ENCODE measurements at places on chromosomes 5 and 9. TPM values are rescaled to one million over a fixed set of nuclear protein-coding genes. Genes with fewer than 3 reads are reported as not detected.

The FIBCD1 gene
- 0.26 TPM for total RNA-seq

The NPR3 gene
- total RNA-seq, result not detected

The MEIKIN gene
- not detected for total RNA-seq

The NTRK2 gene
- 1.0 TPM for total RNA-seq

DNA sequence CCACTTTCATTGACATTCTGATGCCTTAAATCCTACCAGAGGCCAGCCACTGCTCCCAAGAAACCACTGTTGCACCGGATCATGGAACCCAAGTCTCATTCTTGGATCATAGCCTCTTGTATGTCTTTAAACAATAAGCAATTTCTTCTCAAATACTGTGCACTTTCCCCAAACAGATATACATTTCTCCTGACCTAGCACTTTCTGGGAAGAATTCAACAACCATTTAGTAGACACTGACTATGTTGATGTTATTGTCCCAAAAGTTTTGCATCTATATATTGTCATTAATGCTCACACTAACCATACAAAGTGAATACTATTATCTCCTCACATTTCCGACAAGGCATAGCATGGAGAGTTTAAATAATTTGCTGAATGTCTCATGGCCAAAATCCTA is 123.3 kb downstream of the GNAQ start:
- DNase-seq, result no peak

DNA sequence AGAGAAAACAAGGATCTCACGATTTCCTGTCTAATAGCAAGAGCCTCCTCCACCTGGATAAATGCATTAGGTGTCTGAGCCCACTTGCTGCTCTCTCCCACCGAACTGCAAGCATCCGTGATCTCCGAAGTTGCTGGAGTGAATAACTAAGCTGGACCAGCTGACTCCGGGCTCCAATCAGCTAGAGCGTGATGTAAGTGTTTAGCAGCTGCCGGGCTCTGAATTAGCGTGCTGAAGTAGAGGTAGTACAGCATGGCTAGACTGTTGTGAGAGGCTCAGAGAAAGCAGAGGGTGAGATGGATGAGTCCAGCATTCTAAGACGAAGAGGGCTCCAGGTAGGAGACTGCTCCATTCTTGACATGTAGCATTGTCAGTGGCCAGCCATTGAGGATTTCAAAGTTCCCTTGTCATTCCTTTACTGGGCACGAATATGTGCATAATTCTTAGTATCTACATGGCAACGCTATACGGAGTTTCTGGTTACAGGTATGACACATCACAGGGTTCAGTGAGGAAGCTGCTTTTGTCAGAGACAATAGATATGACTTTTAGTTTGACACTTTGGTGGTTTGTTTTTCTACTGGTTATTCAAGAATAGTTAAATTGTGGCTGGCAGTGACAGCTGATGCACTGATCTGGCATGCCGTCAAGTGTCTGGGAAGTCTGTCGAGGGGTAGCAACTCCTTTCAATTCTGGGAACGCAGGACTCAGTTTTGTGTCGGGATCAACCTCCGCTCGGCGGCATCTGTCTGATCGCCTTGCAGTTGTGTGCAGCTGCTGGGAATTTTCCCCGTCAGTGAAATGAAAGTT is 232.6 kb downstream of the MAST4 start:
- no peak for DNase-seq

- no peak for DNase-seq
Observed at GRCh38 chr5:147818290-147818689, 13.2 kb downstream of the SPINK1 start.

- DNase-seq, result no peak
Observed at GRCh38 chr5:93019896-93020295, 561.1 kb downstream of the NR2F1-AS1 start.

GRCh38 chr5:170863646-170864045 is 1.8 kb downstream of the RANBP17 start:
- DNase-seq, result no peak

GRCh38 chr5:167489202-167489601 is 802.2 kb upstream of the WWC1 start:
- DNase-seq, result no peak

- no peak for DNase-seq
Observed at GRCh38 chr9:36842560-36843530, 191.2 kb downstream of the PAX5 start.

Data from SK-MEL-5 (cell line).